CD4-positive, alpha-beta T cell treated with Interleukin-10 for 1 hour (primary cell): ENCODE measurements at places on chromosomes 7 and 10.

DNA sequence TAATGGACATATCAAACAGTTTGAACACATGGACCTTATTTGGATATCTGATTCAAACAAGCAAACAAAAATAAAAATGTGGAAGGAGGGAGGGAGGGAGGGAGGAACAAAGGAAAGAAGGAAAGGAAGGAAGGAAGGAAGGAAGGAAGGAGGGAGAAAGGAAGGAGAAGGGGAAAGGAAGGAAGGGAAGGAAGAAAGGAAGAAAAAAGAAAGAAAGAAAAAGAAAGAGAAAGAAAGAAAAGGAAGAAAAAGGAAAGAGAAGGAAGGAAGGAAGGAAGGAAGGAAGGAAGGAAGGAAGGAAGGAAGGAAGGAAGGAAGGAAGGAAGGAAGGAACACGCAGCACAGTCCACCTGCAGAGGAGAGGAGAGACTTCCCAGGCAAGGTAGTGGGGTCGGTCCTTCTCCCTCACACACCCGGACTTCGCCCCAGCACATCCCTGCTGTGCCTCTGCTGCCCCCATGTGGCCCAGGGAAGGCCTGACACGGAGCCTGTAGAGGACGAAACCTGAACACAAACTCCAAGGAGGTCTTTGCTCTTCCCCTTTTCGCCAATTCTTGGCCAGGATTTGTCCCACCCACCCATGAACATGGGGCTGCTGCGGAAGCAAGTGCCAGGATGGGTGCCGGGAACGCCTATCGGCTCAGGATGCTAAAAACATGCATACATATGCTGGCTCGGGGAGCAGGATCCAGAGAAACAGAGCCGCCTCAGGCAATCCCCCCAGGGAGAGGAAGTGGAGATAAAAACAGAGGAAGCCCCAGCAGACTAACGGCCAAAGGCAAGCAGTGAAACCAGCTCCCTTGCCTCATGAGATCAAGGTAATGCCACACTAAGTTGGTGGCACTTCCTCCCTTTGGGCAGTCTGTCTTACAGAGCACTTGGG, 52.3 kb upstream of the DGKI start:
- DNase-seq, result peak; percentile 74

- no peak for DNase-seq
Observed at GRCh38 chr10:6674291-6674690, 94.2 kb upstream of the PRKCQ start.

GRCh38 chr7:71133856-71134255, 1.9 kb downstream of the GALNT17 start:
- DNase-seq, result no peak

DNA sequence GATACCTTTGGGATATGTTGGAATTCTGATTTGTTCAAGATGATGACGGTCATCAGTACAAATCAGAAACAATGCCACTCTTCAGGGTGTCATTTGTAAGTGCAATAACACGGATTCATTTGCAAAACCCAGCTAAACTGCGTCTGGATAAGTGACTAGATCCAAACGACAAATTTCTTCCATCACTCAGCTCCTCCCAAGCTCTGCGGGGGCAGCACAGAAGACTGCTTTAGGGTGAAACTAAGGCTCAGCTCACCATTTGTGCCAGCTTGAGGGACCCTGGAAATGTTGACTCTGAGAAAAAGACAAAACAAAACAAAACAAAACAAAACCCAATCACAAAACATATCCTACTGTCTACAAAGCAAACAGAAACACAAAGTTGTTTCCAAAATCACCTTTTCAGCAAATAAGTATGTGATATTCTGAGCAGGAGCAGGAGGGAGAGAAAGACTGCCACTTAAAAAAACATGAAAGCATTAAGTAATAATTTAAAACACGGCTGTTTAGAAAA, 8.0 kb downstream of the EVX1 start:
- no peak for DNase-seq

DNA sequence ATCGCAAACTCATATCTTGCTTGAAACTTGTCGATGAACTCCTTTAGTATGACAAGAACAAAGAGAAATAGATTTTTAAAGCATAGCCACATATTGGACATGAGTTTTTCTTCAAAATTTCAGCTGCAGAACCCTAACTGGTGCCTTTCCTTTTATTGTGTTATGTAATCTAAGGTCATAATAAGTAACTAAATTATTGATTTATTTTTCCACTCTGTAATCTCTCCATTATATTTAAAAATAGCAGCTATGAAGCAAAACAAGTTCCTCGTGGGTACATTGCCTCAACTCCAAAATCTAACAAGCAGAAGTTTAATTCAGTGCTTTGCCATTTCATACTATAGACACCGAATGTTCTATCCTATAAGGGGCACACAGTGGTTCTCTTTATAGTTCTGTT, 159.2 kb upstream of the PRSS1 start:
- DNase-seq, result no peak

GRCh38 chr10:34885898-34886297, 70.8 kb upstream of the PARD3 start:
- no peak for DNase-seq

- no peak for DNase-seq
Observed at GRCh38 chr7:45036796-45037195, 36.8 kb downstream of the CCM2 start.

- no peak for DNase-seq
Observed at GRCh38 chr7:131047651-131048304, 279.9 kb upstream of the MKLN1 start.

GRCh38 chr10:6610647-6611046, 30.6 kb upstream of the PRKCQ start:
- DNase-seq, result no peak

GRCh38 chr10:22159180-22159579, 58.6 kb downstream of the EBLN1 start:
- DNase-seq, result no peak

- no peak for DNase-seq
Observed at GRCh38 chr7:24713039-24713793, 44.0 kb downstream of the GSDME start.

GRCh38 chr10:117805139-117805538, 241.6 kb downstream of the RAB11FIP2 start:
- DNase-seq, result no peak

DNA sequence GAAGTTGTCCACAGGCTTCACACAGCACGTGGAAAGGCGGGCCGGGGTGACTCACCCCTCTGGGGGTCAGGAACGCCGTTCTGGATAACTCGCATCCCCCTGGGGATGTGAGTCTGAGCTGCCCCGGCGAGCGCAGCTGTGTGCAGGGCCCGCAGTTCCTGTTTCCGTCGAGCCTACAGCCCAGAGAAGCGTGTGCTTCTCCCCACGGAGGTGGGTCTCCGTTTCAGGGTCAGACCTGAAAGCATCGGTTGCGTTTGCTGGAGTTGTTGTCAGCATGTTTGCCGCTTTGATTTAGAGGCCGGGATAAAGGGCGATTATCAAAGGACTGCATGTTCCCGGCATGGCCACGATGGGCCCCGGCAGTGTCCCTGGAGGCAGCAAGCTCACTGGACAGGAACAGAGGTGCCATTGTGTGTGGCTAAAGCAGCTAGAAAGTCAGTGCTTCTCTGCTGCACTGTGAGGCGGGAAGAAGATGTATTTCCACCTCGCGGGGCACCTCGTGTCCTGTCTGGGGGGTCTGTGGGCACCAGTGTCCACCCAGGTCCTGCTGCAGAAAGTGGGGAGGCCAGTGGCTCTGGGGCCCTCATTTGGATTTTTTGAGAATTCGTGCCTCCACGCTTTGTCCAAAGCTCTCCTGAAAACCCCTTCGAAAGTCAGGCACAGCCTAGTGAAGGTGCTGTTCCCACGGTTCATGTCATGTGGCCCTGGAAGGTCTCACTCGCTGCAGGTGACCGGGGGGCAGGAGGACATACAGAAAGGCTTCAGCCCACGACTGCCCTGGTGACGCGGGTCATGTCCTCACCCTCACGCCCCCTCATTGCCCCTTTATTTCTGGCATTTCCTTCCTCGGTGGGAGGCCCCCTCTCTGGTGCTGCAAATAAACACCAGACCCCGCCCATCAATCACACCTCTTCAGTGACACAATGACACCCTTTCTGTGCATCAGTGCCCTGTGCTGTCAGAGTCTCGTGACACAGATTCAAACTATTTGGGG, 27.4 kb upstream of the GDI2 start:
- DNase-seq, result no peak

- no peak for DNase-seq
Observed at GRCh38 chr7:132149436-132150304, 426.6 kb downstream of the PLXNA4 start.
